Calu3 (cell line): ENCODE measurements at places on chromosomes 7 and 10. TPM values are rescaled to one million over a fixed set of nuclear protein-coding genes. Genes with fewer than 3 reads are reported as not detected.

DNA sequence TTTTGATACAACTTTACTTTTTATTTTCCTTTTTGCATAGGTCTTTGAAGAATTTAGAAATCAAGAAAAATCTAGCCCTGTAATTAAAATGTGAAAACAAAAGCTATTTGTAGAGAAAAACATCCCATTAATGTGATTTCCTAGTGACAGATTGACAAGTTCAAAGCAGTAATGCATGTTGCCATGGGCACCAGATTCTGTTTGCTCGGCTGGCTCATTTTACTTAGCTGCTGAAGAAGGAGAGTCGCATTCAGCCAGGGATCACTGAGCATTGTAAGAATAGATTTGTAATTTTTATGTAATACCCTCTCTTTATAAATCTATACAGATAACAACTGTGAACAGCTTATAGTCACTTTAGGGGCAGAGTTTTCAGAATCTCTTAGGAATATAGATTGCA lies 28.5 kb downstream of the DNAJB9 start:
- DNase-seq: no peak

The HMX3 gene
- not detected in 2 replicates for total RNA-seq

- no peak for DNase-seq
Measured at GRCh38 chr7:44622342-44623151, 16.1 kb downstream of the OGDH start.

The MBL2 gene
- total RNA-seq: not detected in 2 replicates

GRCh38 chr7:22194658-22195273 lies 162.2 kb downstream of the RAPGEF5 start:
- no peak for DNase-seq

The GJD4 gene
- total RNA-seq: not detected in 2 replicates

GRCh38 chr7:45597286-45597984 lies 23.3 kb downstream of the ADCY1 start:
- no peak for DNase-seq

DNA sequence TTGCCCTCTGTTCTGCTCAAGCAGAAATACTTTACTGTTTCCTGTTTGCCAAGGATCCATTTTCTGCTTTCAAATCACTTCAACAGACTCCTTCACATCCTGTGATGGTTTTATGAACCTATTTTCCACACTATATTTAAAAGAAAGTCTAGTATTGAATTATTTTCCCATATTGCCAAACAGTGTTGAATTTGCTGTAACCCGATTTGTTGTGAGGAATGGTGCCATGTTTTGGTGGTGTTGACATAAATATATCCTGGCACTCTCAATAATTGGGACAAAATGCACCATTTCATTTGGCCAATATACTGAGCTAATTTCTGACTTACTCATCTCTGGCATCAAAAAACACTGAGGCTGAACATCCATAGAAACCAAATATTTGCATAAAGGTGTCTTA lies 615.4 kb upstream of the SEMA3D start:
- DNase-seq: no peak

- no peak for DNase-seq
Measured at GRCh38 chr10:98261436-98262277, 6.3 kb downstream of the LOXL4 start.

- DNase-seq: no peak
Measured at GRCh38 chr7:43491984-43492383, 90.9 kb upstream of the STK17A start.
